ENCODE measurements at places on chromosomes 2 and 18.

DNA sequence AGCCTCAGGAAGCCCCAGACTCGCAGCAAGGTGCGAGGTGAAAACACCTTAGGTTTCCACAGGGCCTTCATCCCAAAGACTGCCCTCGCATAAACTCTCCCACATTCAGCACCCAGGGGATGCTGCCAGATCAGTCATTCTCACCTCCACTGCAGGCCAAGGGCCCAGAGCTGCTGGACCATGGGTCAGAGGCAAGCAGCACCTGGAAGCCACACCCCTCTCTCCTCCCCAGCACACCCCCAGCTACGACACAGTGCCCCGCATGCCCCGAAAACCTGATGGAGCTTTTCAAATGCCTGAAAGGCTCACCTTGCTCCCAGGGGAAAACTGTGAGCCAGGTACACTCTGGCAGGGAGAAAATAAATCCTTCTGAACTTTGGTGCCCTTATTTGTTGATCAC, 31.9 kb upstream of the LDLRAD4 start:
- DNase-seq, result no peak

DNA sequence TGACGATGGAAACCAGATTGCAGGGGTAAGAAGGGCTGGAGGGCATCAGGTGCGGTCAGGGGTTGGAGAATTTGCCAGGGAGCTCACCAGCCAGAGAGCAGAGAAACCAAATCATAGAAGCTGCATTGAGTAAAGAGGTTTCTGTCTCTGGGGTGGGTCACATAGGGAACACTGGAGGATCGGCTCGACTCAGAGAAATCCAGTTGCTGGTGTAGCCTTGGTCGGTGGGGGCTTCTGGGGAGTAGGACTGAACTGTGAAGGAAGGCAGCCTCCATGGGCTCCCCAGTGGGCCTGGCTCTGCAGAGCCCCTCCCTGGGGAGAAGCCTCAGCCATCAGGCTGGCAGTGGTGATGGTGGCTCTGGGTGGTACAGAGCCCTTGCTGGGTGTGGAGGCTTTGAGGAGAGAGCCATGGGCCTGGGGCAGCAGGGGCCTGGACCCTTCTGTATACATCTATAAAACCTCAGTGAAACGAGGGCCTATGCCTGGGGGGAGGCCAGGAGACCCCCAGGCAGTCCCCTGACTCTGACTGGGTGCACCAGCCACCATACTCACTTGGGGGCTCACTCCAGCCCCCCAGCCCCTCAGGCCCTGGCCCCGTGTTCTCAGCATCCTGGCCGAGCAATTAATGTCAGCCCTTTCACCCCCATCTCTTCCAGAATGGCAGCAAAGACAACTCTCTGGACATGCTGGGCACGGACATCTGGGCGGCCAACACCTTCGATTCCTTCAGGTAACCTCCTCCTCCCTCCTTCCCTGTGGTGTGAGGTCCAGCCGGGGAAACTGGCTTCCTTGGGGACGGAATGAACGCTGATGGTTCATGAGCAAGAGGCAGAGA, 124.5 kb downstream of the CTIF start:
- DNase-seq, result no peak

- peak; percentile 27 for DNase-seq
Observed at GRCh38 chr2:10901160-10901939, 10.4 kb upstream of the KCNF1 start.

DNA sequence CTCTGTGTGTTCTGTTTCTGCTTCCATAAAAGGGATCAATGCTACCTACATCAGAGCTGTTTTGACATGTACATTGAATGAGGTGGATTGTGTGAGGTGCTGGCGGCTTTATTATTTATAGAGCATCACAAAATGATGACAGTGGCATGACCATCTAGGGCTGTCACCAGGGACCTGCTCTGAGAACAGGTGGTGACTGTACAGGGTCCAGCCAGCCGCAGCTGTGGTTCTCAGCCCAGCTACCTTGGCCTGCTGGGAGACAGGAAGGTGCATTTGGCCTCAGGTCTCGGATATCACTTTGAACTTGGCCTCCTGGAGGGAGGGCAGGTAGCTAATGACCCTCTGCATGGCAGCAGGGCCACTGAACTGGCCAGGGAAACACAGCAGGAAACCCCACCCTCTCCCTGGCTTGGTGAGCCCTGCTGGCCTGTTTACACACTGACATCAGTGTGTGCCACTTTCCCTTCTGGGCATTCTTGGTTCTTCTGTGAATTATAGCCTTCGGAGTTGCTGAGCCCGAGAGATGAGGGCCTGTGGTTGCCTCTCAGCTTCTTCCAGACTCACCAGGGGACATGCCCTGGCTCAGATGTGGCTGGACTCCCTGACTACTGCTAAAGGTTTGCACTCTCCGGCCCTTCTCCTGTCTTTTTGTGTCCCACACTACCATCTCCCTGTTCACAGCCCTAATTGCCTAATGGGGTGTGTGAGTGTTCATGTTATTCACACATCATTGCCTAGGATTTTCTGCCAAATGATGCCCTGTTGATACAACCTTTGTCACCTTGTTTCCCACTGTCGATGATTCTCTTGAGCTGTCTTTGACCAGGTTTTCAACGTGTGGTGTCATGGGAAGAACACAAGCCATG, 109.2 kb upstream of the RAB12 start:
- no peak for DNase-seq

GRCh38 chr2:174577967-174578589, 19.5 kb downstream of the WIPF1 start:
- DNase-seq, result no peak

GRCh38 chr2:11505652-11506610, 27.9 kb upstream of the GREB1 start:
- no peak for DNase-seq

GRCh38 chr2:233821196-233821595, 33.1 kb downstream of the HJURP start:
- DNase-seq, result no peak

GRCh38 chr2:215324811-215325210, 13.0 kb downstream of the ATIC start:
- no peak for DNase-seq

DNA sequence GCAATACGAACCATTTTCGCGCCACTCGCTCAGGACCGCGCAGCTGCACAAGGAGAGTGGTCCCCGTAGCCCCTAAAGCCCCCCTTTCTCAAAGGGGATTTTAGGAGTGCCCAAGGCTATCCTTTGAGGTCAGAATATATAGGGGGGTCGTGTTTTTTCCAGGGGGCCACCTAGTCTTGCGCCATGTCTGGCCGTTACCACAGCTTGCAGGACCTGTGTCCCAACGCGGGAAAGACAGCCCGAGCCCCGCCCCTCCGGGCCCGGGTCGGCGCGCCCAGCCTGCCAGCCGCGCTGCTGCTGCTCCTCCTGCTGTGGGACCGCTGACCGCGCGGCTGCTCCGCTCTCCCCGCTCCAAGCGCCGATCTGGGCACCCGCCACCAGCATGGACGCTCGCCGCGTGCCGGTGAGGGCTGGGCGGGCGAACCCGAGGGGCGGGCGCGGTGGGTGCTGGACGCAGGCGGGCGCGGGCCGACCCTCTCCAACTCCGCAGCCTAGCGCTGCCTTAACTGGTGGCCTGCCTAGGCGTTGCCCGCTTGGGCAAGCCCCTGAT, at the start of gene CDCA7:
TSS of gene CDCA7 (plus strand) at position 291 of the 550 bp plus-strand sequence. CDS start at position 383, 92 bp downstream.
- peak; percentile 64 for DNase-seq

- DNase-seq, result no peak
Observed at GRCh38 chr18:48913775-48914174, 37.0 kb downstream of the SMAD7 start.

DNA sequence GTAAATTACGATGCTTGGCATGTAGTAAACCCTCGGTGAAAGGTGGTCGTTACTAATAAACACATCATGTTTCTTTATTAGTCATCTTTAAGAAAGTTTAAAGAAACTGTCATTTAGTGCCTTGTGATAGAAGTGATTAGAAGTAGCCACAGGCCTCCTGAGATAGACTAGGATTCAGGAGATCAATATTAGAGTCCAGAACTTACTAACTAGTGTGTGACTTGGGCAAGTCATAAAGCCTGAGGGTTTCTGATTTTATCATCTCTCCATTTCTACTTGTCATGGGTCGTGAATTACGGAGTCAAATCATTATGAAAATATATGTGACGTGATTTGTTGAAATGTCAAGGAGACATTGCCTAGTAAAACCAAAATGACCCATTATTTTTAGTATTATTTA, 6.7 kb downstream of the RPE start:
- DNase-seq, result no peak

DNA sequence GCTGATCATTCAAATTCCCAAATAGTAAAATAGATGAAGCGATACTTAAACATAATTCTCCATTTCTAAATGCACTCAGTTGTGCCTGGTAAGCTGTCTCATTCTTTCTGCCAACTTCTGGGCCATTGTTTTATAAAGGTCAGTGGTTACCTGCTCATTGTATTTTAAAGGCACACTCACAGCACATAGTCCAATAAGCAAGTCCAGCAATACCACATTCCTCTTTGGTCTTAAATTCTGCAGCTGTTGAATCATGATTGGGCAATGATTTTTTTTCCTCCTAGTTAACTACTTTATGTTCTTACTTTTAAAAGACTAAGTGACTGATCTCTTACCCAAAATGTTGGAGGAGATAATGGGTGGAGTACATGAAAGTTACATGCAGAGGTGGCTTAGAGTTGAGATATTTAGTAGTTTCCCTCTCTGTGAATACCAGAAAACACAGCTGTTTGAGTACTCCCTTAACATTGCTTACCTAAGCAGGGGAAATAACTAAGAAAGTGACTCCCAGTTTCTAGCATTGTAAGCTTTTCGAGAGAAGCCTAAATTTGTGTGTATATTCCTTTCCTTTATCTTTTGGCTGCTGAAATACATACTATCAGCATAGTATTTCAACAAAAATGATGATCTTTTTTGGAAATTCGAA, 220.7 kb downstream of the CAMKMT start:
- no peak for DNase-seq

GRCh38 chr2:159797543-159798375, at the start of gene CD302:
TSS of gene CD302 (minus strand) at chr2:159798208. CDS start at chr2:159798198, 10 bp downstream.
- DNase-seq, result peak; percentile 90

DNA sequence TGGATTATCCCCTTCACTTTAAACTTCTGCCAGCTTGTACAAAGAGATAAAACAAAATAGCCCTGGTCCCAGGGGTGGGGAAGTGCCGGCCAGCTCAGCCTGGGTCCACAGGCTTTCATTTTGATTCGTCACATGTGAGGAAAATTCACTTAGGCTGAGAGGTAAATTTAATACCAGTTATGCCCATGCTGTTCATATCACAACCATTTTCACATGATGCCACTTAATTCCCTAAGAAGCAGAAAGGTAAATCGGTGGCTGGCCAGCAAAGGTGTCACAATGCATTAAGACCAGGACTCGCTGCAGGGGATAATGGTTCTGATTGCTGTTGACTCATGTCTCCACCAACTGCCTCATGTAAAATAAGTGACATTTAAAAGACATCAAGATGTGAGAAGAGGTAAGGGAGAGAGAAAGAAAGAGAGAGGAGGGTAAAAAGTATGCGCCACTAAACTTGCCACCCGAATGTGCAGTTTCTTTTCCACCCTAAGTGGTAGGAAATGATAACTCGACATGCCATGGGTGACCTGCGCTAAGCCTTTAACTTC, 261.0 kb upstream of the SIX3 start:
- no peak for DNase-seq

DNA sequence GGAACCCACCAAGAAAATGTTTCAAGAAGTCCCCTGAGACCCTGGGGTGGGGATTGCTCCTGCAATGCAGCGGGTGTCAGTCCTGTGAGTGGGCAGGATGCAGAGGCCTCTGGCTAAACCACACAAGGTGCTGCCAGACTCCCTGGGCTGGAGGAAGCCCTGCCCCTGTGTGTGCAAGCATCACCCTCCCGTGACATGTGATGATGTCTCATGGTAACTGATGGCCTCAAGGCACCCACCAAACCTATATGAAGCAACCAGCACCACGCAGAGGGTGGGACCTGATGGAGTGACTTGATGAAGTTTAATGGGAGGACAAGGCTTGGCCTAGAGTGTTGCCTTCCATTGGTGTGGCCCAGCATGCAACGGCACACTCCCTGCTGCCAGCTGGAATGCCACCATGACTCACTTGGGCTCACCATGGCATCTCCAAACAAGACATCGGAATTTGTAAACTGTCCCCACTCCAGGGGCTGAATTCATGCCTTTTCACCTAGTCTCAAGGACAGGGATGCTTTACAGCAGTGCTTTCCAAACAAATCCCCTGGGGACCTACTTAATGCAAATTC, 8.7 kb upstream of the SLC14A1 start:
- DNase-seq, result no peak

GRCh38 chr2:16869711-16870110, 204.1 kb upstream of the CYRIA start:
- DNase-seq, result no peak

DNA sequence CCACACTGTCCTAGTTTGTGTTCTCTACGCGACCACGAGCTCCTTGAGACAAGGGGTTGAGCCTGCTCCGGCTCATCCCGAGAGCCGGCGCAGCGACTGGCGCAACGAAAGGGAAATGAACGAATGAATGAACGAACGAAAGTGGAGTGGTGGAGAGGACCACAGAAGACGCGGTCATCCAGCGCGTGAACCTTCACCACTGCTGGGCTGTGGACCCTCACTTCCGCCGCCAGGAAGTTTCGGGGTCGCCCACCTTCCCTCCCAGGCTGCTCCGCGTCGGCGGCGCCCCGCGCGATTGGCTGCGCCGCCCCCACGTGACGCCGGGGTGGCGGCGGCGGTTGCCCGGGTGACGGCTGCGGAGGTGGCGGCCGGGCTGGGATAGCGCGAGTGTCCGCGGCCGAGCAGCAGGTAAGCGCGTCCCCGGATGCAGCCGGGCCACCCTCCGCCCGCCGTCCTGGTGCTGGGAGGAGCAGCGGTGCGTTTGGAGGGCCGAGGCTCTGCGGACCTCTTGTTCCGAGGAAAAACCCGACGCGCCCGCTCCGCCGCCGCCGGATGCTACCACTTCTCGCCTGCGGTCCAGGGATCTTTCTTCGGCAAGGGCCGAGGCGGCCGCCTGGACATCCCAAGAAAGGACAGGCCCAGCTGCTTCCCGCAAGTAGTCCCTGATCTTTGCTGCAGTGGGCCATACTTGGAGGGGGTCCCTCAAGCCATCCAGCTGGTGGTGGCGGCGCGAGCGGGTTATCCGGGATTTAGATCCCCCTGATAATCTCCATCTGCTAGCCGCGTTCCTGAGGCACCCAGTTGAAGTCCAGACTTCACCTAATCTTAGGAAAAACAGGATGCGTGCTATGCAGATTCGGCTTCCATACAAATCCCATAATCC, at the start of gene ARMC9:
TSS of gene ARMC9 (plus strand) at position 341 of the 883 bp plus-strand sequence. CDS start 7,608 bp downstream, outside the sequence.
- peak; percentile 84 for DNase-seq

DNA sequence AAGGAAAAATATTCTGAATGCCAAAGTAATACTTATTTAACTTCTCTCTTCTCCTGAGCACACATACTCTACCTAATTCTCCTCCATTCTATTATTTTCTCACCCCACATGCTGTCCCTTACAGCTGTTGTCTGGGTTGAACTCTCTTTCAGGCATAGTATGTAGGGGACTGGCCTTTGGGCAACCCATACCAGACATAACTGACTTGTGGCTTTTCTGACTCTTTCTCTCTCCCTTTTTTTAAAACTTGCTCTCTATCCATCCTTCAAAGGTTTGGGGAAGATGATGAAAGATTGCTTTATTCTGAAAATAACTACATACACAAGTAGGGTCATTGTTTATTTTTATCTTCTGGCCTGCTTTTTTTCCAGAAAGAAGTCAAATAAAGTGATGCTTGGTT, 69.9 kb upstream of the NOSTRIN start:
- no peak for DNase-seq

GRCh38 chr2:206379886-206380285, 63.4 kb upstream of the ADAM23 start:
- no peak for DNase-seq

Data from sciatic nerve (tissue), 2 donors.